NCI-H2171 (cell line): ENCODE measurements at places on chromosomes 2 and 18.

GRCh38 chr2:134290358-134290757, 36.5 kb downstream of the MGAT5 start:
- no peak for DNase-seq

DNA sequence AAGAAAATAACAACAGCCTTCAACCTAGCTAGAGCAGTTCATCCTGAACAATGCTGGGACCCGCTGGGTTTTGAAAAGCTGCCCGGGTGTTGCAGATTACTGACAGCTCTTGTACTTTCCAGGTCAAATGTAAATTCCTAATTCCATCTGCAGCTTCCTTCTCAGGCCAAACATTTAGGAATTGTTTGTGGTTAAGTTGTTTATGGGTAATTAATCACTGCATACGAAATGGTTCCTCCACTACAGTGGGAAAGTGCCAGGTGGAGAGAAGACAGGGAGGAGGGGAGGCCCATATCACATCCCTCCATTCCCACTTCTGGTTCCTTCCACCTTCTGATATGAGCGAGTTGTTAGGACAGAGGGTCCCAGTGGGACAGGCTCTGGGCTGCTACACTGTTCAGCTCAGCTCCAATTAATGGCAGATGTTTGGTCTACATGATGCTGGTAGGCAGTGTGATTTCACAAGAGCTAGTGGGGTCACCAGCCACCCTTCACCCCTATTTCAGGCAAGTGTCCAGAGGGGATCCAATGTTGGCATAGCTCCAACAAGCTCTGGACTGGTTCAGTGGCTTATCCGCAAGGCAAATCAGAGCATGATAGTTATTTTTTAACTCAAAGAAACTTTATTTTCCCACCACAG, 112.9 kb upstream of the ACAA2 start:
- peak; percentile 27 for DNase-seq

DNA sequence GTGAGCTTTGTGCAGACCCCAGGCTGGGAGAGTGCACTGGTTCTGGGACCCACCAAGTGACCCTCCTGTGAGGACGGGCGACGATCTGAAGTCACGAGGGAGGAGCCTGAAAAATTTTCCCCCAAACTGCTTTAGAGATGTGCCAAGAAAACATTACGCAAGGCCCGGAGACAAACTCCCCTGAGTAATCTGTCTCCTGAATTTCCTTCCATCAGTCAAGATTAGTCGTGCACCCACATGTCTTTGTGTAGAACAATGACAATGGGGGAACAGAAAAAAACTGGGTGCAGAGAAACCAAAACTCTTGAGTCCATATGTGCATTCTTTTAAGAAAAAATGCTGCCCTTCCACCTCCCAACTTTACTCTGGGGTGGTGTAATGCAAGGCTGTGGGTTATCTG, 12.6 kb upstream of the NCK2 start:
- DNase-seq: no peak

GRCh38 chr2:176415937-176416499, 146.8 kb downstream of the MTX2 start:
- no peak for DNase-seq

GRCh38 chr2:69791045-69791444, 38.4 kb upstream of the GMCL1 start:
- no peak for DNase-seq

DNA sequence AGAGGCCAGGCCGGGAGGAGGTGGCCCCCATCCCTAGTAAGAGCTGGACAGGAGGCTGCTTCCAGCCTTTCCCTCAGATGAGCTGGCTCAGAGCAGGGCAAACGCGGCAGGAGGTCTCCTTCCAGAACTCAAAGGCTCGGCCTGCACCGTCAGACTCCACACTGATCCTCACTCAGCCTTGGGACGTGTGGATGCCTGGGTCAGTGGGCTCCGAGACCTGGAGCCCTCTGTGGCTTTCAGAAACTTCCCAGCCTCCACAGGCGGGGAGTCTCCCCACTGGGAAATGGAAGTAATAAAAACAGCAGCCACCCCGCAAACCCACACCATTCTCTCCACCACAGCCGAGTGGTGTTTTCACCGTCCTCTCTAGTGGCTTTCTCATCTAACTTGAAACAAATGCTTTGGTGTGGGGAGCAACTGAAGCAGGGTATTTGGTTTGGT, 54.3 kb downstream of the INPP5D start:
- DNase-seq: no peak

GRCh38 chr2:154704991-154705390, 6.5 kb downstream of the KCNJ3 start:
- no peak for DNase-seq

DNA sequence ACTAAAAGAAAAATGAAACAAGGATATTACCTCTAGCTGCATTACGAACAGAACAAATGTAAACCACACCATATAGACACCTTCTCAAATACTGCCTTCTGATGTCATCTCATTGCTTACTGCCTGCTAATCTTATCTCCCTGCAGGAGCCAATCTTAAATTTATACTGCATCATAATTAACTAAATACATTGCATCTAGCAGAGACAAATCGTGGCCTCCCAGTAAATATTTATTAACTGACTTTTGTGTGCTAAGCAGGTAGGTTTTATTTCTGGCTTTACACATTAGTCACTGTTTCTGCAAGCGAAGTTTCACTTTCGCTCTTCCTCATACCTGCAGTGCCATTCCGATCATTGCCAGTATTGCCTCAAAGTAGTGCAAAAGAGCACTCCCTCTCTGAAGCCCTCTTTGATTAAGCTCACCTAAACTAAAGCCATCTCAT, 67.5 kb downstream of the SPATS2L start:
- no peak for DNase-seq

DNA sequence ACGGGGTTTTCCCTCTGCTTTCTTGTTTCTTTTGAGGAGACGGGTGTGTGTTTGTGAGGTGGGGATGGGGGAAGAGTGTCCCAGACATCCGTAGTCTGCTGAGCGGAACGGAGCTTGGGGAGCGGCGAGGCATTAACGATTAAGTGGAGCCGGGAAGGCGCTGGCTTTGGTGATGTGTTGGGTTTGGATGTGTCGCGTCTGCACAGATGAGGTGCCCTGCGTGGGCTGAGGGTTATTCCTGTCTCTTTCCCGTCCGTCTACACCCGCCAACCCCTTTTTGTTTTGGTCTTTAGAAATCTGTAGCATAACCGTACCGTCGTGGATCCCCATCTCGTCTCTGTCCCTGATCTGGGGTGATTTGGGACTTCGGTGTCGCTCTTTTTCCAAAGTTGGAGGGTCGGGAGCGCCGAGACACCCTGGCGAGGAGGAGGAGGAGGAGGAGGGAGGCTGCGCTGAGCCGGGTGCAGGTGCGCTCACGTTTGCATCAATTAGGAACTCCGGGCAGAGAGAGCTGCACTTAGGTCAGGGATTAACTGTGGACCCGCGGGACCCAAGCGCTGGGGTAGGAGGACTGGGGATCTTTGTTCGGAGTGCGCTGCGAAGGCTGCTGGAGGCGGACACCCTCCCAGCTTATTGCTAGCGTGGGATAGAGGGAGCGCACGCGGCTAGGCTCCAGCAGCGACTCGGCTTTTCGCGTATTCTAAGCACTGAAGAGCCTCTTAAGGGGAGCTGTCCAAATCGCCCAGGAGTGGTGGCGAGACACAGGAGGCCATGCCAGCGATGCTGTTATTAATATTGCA, 720.3 kb downstream of the DPP10 start:
- DNase-seq: no peak

- DNase-seq: no peak
These were observed 103.5 kb downstream of the SPTBN1 start for GRCh38 chr2:54559593-54560145.

DNA sequence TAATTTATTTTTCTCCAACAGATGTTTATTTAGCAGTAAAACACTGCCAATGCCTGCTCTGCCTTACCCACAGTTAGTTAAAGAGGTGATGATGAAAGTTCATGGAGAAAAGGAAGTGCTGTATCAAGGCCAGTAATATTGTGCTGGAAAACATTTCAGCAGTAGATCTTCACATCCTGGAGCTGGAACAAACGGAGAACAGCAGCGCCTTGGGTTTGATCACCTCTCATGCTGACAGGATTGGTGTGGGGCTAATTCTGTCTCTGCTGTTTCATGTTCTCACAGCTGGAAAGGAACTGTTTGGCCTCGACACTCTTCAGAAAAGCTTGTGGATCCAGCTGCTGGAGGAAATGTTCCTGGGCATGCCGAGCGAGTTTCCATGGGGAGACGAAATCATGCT, 61.5 kb upstream of the RPE start:
- DNase-seq: no peak

DNA sequence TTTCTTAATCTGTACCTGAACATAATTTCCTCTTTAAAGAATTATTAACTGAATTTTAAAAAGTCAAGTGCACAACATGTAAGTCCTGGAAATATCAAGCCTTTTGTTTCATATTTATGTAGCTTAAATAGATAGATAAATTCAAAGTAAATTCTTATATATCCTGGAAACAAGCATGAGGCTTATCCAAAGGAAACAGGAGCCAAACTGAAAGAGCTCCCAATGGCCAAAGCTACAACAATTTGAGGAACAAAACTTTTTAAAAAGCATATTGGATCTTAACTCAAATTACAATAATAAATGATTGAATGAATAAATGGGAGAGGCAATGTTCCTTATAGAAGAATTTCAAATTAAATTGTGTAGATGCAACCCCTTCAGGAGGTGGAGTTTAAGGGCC, 679.1 kb downstream of the METTL4 start:
- DNase-seq: no peak

DNA sequence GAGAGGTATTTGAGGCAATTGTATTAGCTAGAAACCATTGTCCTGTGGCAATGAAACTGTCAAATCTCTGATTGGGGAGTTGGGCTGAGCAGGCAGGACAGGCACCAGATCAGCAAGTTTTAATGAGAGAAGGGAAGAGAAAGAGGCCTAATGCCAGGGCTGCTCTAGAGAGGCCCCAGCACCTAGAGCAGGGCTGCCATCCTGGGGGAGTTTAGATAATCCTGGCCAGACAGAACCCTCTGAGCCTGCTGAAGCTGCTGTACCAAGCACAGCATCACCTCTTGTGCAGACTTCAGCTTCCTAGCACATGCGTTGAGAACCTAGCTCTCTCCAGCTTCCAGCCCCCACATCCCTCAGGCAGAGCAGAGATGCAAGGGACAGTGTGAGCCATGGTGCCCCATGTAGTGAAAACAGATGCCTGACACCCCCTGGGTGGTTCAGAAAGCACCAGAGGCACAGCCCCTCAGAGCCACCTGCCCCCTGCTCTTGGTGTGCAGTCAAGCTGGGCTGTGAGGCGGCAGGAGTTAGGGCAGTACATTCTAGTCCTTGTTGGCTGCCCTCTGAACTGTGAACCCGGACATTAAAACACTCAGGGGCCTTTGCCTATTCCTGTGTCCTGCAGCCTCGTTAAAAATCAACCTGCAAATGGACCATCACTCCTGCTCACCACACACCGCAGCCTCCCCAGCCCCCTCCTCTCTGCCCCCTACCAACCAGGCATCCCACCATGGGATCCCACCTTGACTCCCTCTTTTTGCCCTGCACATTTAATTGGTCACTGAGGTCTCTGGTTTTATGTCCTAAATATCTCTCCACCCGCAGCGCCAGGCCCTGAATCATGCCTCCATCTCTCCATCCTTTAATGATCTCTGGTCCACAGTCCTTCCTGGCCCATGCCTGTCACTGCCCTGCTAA, 52.7 kb downstream of the ADD2 start:
- DNase-seq: no peak

GRCh38 chr18:52344881-52345280, 4.9 kb downstream of the DCC start:
- no peak for DNase-seq

GRCh38 chr2:142870526-142870925, 6.9 kb upstream of the KYNU start:
- no peak for DNase-seq

DNA sequence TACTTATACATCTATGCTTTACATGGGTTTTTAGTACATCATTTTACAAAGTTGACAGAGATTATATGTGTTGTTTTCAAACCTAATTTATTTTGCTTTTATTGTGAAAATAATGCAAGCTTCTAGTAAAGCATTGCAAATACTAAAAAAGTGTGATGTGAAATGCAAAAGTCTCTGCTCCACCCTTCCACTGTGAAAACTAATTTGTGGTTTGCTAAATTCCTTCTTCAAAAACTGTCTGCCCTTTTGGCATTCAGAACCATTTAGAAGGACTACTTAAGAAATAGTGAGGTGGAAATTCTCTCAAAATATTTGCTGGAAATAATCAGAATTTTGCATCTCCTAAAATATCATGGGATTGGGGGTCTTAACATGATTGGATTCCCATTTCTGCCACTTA, 78.4 kb downstream of the CSRNP3 start:
- no peak for DNase-seq

- no peak for DNase-seq
These were observed 63.8 kb downstream of the RTP5 start for GRCh38 chr2:241933179-241933911.

GRCh38 chr2:42103829-42104228, 56.0 kb downstream of the PKDCC start:
- DNase-seq: no peak

DNA sequence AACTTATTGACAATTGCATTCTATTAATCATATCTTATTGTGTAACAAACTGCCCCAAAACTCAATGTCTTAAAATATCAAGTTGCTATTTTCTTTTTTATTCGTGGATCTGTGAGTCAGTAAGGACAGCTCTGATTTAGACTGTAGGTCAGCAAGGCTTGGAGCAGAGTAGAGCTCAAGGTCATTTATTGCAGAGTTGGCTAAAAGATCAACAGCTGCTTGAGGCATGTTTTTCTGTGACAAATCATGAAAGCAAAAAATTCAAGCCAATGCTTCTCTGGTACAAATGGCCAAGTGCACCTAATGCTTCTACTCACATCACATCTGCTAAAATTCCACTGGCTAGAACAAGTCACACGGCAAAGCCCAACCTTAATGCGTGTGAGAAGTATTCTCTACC, 497.7 kb upstream of the LRATD1 start:
- DNase-seq: no peak

DNA sequence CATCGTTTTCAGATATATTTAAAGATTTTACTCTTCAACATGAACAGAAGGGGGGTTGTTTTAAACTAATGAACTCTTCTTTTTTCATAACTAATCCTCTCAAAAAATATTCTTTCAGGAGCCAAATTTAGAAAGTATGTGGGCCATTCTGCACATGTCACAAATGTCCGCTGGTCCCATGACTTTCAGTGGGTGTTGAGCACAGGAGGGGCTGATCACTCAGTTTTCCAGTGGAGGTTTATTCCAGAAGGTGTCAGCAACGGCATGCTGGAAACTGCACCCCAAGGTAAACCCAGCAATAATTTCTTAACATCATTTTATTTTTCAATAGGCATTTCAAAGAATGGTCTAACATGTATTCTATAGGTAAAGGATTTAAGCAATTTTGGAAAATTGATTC, 136.0 kb downstream of the EML6 start:
- DNase-seq: no peak

DNA sequence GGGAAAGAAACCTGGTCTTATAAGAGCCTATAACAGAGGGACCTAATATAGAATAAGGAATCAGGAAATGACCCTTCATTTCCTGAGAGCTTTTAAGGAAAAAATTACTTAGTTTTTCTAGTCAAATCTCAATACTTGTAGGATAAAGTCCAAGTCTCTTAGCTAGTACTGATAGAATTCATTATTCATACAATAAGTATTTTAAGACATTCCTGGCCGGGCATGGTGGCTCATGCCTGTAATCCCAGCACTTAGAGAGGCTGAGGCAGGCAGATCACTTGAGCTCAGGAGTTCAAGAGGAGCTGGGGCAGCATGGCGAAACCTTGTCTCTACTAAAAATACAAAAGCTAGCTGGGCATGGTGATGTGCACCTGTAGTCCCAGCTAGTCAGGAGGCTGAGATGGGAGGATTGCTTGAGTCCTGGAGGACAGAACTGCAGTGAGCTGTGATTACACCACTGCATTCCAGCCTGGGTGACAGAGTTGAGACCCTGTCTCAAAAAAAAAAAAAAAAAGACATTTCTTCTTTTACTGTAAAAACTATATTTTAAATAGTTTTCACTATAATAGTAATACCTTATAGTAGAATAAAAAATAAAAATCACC, 3.2 kb downstream of the RAB3GAP1 start:
- DNase-seq: no peak
